ENCODE measurements at places on chromosomes 7 and 10. TPM values are rescaled to one million over a fixed set of nuclear protein-coding genes. Genes with fewer than 3 reads are reported as not detected.
A peak's percentile ranks its signal among the peaks of the same experiment; 100 is the strongest.

The CRHR2 gene
- total RNA-seq = 0.72 TPM

The ZFYVE27 gene
- 11.6 TPM for total RNA-seq

The EBLN1 gene
- total RNA-seq = 3.6 TPM

The ALOX5 gene
- 19.3 TPM for total RNA-seq

The PIP4K2A gene
- 35.9 TPM for total RNA-seq

The C7orf57 gene
- total RNA-seq = 1.2 TPM

The CYP2C9 gene
- 18.3 TPM for total RNA-seq

The HOXA3 gene
- total RNA-seq = 0.96 TPM

The ELN gene
- total RNA-seq = 583 TPM

The STRIP2 gene
- 0.96 TPM for total RNA-seq

The MOGAT3 gene
- total RNA-seq = 3.9 TPM

The HOXA13 gene
- 15.6 TPM for total RNA-seq

The KLHDC10 gene
- total RNA-seq = 42.4 TPM

The NEBL gene
- 30.6 TPM for total RNA-seq

The PDGFA gene
- total RNA-seq = 120 TPM

The NPFFR1 gene
- total RNA-seq = 1.2 TPM

The KLF14 gene
- total RNA-seq = 0.48 TPM

The ZC3HAV1L gene
- total RNA-seq = 28.9 TPM

The FAM25C gene
- total RNA-seq = not detected

The PDIA4 gene
- total RNA-seq = 130 TPM

The LRRC18 gene
- total RNA-seq = 0.48 TPM

DNA sequence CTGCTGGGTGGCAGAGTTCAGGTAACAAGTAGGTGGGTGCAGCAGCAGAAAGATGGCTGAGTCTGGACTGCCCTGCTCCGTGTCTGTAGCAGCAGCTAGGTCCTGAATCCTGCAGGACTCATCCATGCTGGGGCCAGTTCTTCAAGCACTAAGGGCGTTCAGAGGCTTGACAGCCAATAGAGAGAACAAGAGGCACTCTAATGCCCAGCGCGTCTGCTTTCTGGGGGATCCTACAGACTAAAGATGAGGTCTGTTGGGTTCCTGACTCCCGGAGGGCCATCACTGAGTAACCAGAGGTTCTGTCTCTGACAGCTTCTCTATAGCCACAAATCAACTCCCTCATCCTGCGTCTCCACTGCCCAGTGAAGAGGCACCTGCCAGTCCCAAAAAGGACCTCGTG is 125.5 kb downstream of the PTPN20 start:
- no peak for DNase-seq

DNA sequence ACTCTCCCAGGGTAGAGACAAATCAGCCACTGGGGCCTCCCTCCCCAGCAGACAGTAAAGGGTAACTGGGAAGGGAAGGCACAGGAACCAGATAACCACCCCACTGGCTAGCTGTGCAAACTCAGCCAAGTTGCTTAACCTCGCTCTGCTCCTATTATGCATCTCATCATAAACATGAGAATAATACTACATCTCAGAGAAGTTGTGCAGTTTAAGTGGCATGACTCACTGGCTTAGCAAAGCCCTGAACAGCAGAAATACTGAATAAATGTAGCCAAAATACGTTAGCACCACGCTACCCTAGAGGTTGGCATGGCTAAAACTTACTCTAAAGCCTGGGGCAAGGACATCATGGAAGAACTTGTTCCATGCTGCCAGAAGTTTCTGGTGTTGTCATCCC is 128.1 kb upstream of the ANK3 start:
- peak; percentile 28 for DNase-seq

DNA sequence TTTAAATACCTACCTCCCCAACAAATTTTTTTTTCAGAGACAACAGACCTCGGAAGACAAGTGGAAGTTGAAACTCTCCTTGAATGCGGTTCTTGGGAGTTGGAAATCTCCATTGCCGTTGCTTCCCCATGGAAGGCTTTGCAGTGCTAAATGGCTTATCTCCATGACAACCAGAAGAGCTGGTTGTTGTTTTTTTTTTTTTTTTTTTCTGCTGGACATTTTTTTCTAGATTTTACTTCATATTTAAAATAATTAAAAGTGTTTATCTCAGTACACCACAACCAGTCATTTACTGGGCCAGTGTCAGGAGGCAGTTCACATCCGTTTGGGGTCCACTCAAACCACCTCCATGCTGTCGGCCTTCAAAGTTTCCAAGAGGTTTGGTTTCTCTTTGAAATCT is 348.5 kb upstream of the PRKCQ start:
- no peak for DNase-seq

- peak; percentile 52 for DNase-seq
These were observed 208.3 kb downstream of the LRMDA start for GRCh38 chr10:75639736-75640135.

DNA sequence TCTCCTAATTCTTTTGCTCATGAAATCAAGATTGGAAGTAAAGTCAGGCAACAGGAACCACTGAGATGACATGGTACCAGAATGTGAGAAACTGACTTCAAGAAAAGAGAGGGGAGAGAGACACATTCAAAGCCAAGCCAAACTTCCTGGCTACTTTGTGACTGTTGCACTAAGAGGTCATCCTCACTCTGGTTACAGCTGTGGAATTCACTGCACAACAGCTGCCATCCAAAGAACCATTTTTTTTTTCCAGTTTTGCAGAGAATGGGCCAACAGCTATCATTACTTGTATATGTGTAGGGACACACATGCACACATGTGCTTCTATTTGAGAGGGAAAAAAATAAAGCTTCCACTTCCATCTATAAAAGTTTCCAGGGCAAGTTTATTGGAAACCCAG is 203.5 kb downstream of the GLI3 start:
- no peak for DNase-seq

DNA sequence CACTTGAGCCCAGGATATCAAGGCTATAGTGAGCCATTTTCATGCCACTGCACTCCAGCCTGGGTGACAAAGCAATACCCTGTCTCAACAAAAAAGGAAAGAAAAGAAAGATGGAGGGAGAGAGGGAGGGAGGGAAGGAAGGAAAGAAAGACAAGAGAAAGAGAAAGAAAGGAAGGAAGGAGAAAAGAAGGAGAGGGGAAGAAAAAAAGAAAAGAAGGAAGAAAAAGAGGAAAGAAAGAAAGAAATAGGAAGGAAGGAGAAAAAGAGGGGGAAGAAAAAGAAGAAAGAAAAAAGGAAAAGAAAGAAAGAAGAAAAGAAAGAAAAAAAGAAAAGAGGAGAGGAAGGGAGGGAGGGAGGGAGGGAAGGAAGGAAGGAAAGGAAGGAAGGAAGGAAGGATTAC is 321.5 kb upstream of the CNTNAP2 start:
- DNase-seq = no peak

DNA sequence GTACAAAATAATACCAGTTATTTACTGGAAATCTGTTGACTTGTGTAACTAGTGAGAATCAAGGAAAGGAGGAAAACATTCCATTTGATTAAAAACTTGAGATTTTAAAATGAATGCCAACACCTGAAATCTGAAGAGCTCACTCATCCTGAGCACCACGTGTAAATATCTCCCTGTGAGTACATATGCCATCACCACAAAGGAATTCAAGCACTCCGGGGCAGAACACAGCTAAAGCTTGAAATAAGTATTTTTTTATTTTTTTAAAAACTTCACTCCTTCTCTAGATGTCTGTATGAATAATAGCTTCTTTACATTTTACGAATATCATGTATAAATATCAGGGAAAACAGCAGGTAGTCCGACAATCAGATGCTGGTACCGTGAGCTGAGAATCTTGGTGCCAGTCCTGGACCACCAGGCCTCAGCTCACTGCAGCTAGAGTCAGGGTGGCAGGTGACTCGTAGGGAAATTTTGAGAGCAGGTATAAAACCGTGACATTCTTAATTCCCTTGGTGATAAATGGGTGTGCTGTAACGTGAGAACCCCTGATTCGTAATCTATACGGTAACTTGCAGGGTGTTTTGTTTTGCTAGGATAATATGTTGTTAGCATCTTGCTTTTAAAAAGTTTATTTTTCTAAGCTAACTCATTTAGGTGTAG is 12.7 kb downstream of the LMTK2 start:
- DNase-seq = peak; percentile 70

- peak; percentile 12 for DNase-seq
These were observed 111.4 kb upstream of the GLCCI1 start for GRCh38 chr7:7857143-7857583.

GRCh38 chr10:68878496-68878895 is 22.6 kb upstream of the DDX50 start:
- DNase-seq = no peak

- DNase-seq = no peak
These were observed 13.4 kb downstream of the ATP5MF start for GRCh38 chr7:99452541-99452940.

GRCh38 chr7:114104035-114104434 is 185.2 kb upstream of the PPP1R3A start:
- peak; percentile 29 for DNase-seq

DNA sequence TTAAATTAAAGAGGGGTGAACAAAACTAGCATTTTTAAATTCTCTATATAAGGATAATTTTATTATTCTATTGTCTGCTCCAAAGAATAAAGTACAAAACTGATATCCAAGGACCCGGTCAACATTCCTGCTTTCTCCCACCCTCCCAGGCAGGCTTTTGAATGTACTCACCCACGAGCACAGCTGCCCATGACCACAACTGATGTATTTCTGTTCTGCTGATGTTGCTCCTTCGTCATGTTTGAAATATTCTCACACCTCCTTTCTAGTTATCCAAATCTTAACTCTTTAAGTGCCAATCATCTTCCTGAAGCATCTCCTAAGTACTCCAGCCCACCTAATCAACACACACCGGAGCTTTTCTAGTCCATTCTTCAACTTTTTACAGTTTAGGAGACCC is 46.7 kb downstream of the CALD1 start:
- no peak for DNase-seq

DNA sequence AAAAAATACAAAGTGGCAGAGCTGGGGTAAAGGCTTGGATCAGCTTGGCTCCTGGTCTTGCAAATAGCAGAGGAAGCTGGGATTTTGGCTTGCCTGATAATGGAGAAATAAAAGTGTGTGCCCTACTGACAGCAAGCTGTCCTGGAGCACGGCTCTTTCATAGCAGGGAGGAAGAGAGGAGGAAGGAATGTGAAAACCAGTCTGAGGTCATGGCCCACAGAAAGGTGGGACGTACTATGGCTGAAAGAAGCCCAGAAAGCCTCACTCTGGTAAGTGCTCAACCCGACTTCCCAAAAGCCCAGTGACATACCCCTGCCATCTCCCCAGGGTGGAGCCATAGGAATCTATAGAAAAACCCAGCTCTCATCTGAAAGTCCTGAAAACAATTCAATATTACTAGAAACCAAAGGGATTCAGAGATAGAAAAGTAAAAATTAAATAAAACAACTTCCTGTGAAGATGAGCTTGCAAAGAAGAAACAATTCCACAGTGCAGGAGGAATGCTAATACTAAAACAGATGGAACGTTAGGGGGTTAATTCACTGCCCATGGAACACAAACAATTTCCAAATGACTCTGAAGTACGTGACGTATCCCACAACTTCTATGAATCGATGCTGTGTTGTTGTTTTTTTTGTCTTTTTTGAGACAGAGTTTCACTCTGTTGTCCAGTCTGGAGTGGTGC is 246.7 kb upstream of the PTN start:
- DNase-seq = peak; percentile 45

- DNase-seq = peak; percentile 37
These were observed 50.2 kb downstream of the KCNH2 start for GRCh38 chr7:150927956-150928344.

GRCh38 chr7:41731493-41732435 is 28.9 kb upstream of the INHBA start:
- DNase-seq = peak; percentile 27

GRCh38 chr7:131596785-131597184 is 40.4 kb upstream of the PODXL start:
- no peak for DNase-seq

DNA sequence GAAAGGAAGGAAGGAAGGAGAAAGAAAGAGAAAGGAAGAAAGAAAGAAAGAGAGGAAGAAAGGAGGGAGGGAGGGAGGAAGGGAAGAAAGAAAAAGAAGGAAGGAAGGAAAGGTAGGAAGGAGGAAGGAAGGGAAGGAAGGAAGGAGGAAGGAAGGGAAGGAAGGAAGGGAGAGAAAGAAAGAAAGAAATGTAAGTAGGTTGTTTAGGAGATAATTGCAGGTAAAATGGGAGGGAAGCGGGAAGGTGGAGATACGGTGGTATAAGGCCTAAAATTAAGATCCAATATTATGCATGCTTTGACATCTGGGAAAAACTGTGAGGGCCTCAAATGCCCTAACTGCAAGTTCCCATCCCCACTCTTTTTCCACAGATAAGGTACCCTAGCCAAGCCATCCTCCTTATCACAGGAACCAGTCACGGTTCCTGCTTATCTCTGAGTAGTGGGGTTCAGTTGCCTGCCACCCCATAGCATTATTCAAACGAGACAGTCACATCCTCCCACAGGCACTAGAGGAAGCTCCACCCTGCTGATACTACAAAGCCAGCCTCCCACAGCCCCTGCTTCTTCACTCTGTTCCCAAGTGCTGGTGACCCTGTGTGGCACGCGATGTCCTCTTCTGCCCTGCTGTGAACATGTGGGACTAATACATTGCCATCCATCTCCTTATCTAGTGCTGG is 28.7 kb downstream of the ST8SIA6 start:
- DNase-seq = peak; percentile 13

DNA sequence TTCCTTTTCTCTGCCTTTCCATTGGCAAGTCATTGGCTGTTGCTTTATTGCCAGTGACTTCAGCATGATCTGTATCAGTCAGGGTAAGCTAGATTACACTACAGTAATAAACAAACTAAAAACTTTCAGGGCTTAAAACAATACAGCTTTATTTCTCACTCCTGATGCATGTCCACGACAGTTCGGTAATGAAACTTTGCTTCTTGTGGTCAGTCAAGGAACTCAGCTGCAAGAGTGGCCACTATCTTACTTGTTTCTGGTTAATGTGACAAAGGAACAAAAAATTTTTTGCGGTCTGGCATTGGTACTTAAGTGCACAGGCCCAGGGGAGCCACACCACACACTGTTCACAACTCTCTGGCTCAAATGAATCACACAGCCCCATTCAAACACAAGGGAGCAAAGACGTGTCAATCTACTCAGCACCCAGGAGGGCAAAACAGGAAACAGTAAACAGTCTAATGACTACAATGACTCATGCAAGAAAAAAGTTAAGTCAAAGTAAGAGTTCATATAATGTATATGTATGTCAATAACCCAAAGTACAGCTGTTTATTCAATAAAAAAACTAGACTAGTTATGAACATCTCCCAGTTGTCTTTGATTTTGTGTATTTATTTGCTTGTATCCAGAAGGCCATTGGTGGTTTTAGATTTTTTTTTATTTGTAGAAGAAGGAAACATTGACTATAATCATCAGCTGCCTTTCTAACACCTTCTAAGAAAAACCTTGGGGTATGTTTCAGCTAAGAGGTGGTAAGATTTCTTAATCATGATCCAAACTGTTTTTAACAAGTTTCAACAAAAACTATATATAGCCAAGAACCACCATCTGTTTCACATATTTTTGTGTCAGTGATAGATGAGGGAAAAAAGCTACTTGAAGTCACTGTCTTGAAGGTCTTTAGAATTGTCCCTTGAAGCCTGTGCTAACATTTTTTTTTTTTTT is 134.4 kb upstream of the FAM3C start:
- no peak for DNase-seq

GRCh38 chr10:6917125-6917524 is 337.0 kb upstream of the PRKCQ start:
- DNase-seq = no peak

GRCh38 chr10:44306762-44307161 is 78.1 kb downstream of the CXCL12 start:
- no peak for DNase-seq
